Tongue (tissue), 3 donors: ENCODE measurements at places on chromosomes 11 and 22.

- peak; percentile 70 for DNase-seq
Measured at GRCh38 chr11:110921742-110922521, 209.7 kb upstream of the ARHGAP20 start.

- peak; percentile 86 for DNase-seq
Measured at GRCh38 chr11:122981388-122982264, at the start of gene BSX. Gene BSX (minus strand): TSS chr11:122981834. CDS start chr11:122981671, 163 bp downstream.

DNA sequence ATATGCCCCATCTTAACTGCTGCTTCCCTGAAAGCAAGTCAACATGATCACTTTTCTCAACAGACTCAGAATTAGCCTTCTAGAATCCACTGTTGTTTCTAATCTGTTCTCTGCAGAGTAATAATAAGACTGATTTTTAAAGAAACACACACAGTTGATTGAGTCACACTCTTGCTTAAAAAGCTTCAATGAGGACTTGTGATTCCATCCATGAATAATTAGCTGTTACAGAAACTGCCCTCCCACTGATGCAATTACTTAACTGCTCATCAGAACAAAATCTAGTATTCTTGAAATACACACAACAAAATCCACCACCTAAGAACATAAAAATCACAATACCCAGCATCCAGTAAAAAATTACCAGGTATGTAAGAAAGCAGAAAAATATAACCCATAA, 100.5 kb upstream of the TIMP3 start:
- no peak for DNase-seq

- no peak for DNase-seq
Measured at GRCh38 chr22:33811208-33811607, 109.1 kb downstream of the LARGE1 start.

DNA sequence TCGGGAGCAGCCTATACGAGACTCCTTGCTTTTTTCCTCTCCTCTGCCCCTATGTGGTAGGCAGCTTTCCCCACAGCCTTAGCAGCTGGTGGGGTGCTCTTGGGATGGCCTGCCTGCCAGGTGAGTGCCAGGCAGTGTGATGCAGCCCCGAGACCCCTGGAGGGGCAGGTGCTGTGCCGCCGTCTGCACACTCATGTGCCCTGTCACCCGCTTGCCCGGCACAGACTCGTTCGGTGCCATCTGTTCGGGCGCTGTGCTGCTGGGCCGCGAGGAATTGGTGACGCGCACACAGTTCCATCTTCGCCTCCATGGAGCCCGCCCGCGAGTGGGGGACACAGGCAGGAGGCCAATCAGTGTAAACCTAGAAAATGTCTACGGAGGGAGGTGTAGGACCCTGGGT, 15.1 kb downstream of the TRMU start:
- DNase-seq: no peak

DNA sequence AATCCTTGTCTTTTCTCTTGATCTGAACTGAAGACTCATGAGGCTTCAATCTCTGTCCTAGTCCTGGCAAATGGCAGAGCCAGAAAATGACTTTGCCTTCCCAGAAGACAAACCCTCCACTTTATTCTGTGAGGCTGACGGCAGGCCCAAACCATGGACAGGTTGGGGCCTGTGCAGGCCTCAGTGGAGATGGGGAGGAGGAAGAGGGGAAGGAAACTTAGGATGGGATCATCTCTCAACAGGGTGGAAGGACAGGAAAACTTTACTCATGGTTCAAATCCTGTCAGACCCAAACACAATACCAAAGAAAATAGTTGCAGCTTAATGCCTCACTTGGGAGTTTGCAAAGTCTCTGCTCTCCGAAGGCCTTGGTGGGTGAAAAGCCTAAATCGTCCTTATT, 9.8 kb downstream of the RPL27A start:
- DNase-seq: no peak

GRCh38 chr22:42184852-42185251, 54.2 kb upstream of the CYP2D6 start:
- no peak for DNase-seq

DNA sequence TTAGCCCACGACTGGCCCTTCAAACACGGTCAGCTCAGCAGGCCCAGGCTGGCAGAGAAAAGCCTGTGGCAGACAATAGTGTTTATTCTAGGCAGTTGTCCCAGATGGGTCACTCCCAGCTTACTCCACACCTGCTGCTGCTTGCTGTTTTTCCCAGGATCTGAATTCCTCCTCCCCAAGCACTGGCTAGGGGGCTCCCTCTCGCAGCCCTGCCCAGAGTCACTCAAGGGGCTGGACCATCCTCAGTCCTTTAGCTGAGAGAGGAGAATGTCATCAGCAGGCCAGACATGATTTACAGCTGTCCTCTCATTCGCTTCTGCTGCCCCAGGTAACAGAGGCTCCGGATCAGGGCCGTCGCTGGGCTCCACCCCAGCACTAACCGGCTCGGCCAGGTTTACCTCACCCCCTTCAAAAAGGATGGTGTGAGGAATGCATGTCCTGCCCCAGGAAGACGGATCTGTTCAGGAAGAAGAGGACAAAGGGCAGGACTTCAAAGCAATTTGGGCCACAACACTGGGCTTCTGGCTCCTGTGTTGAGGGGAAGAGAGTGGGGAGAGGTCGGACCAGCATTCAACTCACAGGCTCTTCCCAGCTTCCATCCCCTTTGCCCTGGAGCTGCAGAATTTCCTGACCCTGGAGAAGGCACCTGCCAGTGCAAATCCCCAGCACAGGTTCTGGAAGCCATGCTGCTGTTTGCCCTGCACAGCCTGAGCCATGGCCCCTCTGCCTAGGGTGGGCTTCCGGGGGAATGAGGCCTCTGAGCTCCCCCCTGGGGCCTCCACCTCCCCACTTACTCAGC, 59.7 kb upstream of the BARX2 start:
- peak; percentile 65 for DNase-seq

DNA sequence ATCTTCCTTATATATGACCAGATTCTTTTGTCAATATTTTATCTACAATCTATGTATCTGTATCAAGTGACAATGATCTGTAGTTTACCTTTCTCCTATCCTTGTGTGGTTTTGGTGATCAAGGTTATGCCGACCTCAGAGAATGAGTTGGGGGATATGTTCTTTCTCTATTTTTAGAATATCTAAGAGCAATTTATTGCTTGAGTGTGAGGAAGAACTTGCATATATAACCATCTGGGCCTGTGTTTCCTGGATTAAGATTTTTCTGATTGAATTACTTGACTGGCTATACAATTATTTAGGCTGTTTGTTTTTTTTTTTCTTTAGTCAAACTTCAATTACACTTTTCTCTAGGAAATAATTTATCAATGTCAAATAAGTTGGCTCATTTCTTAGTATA, 14.0 kb upstream of the C22orf39 start:
- DNase-seq: no peak

- DNase-seq: no peak
Measured at GRCh38 chr22:36493690-36494110, 12.3 kb upstream of the TXN2 start.

GRCh38 chr11:88886796-88887195, 179.0 kb downstream of the GRM5 start:
- no peak for DNase-seq

- DNase-seq: no peak
Measured at GRCh38 chr11:73197348-73197747, 20.7 kb upstream of the P2RY2 start.

DNA sequence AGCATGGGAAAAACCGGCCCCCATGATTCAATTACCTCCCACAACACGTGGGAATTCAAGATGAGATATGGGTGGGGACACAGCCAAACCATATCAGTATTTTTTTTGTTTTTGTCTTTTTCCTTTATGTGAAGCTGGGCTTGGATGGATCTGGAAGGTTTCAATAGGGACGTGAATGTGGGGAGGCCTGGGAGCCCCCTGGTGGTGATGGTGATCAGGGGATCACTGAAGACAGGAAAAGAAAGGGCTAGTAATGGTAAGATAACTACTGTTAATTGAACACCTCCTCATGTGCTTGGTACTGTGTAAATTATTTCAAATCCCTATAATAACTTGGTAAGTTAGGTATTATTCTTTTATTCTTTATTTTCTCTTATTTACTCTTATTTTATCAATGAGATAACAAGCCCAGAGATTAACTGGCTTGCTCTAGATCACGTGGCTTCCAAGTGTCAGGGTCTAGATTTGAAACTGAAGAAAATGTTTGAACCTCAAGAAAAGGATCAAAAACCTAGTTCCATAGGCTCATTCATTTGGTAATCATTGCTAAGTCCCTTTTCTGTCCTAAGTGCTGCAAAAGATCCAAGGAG, 364.2 kb downstream of the TENM4 start:
- peak; percentile 47 for DNase-seq
